ENCODE measurements at places on chromosomes 7 and 10.

- DNase-seq = peak; percentile 81
These were observed 74.4 kb upstream of the LSM8 start for GRCh38 chr7:118109607-118110006.

DNA sequence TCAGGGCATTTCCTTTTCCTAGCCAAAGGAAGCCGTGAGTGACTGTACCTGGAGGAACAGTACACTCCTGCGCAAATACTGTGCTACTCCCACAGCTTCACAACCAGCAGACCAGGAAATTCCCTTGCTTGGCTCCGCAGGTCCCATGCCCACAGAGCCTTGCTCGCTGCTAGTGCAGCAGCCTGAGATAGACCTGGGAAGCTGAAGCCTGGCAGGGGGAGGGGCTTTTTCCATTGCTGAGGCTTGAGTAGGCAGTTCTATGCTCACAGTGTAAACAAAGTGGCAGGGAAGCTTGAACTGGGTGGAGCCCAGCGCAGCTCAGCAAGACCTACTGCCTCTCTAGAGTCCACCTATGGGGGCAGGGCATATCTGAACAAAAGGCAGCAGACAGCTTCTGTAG, 291.2 kb downstream of the HGF start:
- DNase-seq = peak; percentile 73

DNA sequence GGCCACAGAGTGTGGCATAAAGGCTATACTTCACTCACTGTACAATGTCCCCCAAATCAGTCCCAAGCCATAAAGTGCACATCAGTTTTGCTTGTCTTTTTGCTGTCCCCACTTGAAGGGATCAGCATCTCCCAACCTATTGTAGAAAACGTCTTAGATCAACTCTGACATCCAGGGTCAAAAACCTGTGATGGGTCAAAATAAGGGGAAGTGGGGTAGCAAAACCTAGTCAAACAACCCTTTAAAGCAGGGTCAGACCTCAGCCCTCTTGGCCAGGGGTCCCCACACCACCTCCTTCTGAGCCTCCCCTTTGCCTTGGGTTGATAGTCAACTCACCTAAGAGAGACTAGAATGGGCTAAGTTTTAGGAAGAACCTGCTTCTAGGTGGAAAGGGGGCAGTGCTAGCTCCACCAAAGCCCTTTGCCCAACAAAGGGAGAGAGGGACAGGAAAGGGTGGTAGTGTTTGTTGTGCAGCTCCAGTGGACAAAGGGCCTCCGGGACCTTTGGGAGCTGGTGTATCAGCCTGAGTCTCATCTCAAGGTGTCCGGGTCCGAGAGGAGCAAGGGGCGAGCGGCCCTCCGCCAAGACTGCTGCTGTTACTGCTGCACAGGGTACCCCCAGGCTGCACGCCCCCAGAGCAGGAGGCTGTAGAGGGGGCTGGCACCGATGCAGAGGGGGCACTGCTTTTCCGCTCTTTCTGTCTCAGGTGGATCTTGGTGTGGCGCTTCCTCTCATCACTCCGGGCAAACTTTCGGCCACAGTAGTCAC, 3.3 kb downstream of the EGR2 start:
- no peak for DNase-seq

- no peak for DNase-seq
These were observed 32.1 kb upstream of the GTF2I start for GRCh38 chr7:74625446-74625845.

- DNase-seq = no peak
These were observed 994 bp upstream of the MAGI2 start for GRCh38 chr7:79454361-79454960.

- no peak for DNase-seq
These were observed 294.6 kb downstream of the SORCS3 start for GRCh38 chr10:104935656-104936055.

DNA sequence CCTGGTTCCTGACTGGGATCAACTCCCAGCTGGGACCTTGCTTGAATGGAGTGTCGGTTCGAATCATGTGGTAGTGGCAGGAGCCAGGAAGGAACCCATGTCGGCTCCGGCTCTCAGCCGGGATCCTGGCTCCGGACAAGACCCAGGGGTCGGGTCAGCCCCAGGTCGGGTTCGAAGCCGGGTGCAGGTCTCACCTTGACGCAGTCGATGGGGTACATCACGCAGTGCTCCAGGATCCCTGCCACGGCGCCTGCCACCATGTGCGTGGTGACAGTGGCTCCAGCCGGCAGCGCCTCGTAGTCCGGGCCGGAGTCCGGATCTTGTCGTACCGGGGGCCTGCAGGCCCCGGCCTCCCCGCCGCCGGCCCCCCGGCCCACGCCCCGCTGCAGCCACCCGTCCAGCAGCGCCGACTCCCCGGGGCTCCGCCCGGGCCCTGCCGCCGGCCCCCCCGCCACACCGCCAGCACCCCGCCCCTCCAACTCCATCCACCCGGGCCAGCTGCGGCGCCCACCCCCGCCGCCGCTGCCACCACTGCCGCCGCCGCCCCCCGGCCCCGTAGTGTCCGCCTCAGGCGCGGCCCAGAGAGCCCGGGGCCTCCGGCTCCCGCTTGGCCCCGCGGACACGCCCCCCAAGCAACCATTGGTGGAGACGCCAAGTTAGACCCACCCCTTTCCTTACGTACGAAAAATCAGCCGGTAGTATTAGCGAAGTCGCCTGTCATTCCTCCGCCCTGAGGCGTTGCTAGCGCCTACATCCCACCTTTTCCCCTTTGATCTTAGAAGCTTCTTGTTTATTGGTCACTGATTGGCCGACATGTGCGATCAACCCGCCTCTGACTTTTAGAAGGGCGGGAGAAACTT, at the start of gene SLC25A28:
Gene SLC25A28 (minus strand): TSS at position 589 of the 860 bp plus-strand sequence. CDS start 104 bp downstream, at position 485.
- peak; percentile 100 for DNase-seq

DNA sequence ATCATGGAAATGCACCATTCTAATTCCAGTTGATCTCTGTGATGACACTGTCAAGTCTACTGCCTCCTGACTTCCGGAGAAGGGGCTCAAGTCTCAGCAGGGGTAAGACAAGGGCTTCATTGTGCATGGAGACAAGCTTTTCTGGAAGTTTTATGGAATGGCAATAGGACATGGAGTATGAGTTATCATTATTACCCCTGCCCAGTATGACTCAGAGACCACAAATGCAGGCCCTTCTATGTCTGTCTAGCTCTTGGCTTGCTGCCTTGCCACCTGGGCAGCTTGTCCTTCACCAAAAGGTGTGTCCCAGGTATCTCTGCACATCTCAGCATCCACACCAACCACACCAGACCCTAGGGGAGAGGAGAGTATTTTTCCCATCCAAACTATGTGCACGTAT, 34.9 kb upstream of the KIAA1217 start:
- DNase-seq = no peak

DNA sequence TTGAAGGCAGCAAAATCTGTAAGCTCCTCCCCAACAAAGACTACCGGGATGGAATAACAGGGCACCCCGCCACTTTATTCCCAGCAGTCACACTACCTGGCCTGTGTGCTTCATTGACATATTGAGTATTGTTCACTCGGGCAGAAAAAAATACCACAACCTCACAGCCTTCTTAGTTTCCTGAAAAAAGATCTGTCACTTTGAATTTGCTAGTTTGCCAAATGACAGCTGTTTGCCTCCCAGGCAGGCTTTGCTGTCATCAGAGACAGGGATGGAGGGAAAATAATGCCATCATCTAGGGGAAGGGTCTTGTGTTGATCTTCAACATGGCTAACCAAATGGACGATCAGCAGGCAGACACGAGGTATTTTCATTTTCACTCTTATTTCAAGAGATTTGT, 26.9 kb downstream of the BMPER start:
- no peak for DNase-seq

DNA sequence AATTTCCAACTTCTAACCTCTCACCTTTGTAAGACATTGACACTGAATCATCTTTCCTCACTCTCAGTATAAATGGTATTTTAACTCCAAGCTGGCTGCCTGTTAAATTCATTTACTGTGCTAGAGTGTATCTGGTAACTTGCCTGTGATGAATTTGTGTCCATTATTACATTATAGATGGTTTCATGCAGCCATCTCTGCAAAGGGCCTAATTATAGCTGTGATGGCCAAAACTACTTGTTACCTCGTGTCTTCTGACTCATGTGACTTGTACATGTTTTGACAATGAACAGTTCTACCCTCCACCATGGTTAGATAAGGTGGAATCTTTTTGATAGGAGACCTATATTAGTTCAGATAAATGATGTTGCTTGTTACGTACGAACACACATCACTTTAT, 392.0 kb downstream of the PAXIP1 start:
- no peak for DNase-seq

- DNase-seq = peak; percentile 50
These were observed 155.4 kb downstream of the DYNC1I1 start for GRCh38 chr7:95927756-95928155.

GRCh38 chr10:72030762-72031543, 57.4 kb downstream of the SPOCK2 start:
- DNase-seq = no peak

GRCh38 chr7:140263277-140263676, 86.5 kb upstream of the KDM7A start:
- no peak for DNase-seq

DNA sequence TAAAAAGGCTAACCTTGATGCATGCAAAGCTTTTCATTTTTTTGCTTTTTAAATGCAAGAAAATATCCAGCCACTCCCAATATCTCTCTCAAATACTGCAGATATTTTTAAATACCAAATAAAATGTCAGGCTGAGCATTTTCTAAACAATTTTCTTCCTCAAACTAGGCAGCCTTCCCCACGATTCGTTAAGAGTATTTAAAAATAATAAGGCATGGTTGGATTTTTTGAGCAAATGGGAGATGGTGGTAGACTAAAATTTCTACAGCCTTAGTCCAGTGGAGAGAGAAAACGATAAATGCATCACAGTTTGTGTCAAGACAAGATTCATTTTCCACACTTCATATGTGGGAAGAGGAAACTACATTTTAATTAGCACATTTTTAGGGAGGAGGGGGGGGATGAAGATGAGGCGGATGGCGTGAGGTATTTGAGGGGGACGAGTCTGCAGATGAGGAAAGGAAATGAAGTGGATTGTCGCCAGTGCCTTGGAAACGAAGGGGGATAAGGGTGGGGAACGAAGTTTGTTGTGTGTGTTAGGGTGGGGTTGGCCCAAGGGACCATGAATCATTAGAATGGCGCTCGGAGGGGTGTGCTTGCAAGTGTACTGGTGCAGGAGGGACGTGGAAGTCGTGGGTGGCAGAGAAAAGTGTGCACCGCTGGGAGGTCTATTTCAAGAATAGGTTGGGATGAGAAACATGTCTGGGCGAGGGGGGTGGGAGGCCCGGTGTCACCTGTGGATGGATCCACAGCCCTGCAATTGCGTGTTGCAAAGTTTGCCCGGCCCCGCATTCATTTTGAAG, 1.2 kb upstream of the ADD3 start:
- no peak for DNase-seq

DNA sequence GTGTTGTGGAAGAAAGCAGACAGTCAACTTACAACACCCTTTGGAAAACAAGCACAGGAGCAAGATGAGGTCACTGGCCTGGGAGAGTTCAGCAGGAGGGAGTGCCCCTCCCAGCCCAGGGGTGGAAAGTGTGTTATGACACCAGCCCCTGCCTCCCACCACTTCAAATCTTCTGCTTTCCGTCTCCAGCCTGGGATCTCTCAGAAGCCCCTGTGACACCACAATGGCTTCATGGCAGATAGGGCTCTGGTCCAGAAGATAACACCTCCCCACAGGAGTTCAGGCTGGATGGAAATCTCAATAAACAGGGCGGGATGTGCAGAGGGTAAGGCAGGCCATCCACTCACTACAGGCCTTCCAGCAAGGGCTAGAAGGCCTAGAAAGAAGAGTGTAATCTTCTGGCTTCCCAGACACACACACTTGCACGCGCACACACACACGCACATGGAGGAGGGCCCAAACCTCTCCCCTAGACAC, 48.7 kb upstream of the ZMIZ1 start:
- DNase-seq = no peak

DNA sequence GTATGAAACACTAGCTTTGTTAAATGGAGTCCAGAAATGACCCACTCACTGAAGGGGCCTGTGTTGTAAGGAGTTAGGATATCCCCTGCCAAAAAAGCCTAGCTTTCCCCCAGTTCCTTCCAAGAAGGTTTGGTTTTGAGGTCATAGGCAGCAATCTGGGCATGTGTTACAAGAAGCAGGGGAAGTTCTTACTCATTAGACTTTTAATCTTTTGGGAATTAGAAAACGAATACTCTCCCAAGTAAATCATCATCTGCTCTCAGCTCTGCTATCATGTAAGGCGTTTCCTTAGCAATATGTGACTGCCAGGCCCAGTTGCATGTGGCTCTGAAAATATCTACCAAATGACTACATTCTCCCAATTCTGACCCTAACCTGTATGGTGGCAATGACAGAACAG, 3.7 kb downstream of the NOD1 start:
- no peak for DNase-seq
